ENCODE measurements at places on chromosomes 1 and 21.

- DNase-seq = no peak
These were observed 4.5 kb downstream of the CRTC2 start for GRCh38 chr1:153953859-153954365.

DNA sequence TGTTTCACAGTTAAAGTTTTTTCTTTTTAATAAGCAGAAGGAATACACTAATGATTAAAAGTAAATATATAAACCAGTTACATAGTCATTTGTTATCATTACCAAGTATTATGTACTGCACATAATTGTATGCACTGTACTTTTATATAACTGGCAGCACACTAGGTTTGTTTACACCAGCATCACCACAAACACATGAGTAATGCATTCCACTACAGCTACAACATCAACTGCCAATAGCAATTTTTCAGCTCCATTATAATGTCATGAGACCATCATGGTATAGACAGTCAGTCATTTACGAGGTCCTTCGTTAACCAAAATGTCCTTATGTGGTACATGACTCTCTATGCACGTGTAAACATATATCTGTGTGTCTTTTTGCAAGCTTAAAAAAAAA lies 35.2 kb downstream of the SCYL3 start:
- DNase-seq = no peak

DNA sequence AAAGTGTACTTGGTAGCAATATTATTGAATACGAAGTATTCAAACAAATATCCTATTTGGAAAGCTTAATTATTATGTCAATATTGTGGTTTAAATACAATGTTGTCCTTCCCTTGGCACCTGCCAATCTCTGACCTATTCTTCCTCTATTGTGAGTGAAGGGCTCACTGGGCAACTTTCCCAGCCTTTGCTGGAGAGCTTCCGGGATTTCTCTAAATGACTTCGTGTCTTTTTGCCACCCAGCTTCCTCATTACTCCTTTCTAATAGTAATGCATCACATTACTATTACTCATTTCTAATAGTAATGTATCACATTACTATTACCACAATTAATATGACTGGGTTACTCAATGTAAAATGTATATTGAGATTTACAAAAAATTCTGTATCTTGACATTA lies 880.6 kb downstream of the BRINP3 start:
- DNase-seq = no peak

DNA sequence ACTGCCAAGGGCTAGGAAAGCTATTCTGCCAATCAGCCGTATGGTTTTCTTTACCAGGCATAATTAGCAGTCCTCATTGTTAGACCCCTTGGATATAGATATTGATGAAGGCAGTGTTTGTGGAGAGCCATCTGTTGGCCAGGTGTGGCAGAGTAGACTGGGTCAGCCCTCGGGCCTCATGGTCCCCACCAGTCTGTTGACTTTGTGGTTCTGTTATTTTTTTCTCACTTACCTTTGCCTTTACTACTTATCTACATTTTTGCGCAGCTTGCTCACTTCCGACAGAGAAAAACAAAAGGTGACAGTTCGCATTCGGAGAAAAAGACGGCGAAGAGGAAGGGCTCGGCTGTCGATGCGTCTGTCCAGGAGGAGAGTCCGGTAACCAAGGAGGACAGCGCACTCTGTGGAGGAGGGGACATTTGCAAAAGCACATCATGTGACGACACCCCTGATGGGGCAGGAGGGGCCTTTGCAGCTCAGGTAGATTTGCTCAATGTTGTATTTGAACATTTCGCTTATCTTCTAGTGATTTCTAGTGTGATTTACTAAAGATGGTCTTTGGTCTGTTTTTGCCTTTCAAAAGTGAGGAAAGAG lies 2.3 kb downstream of the PCNT start:
- DNase-seq = no peak

DNA sequence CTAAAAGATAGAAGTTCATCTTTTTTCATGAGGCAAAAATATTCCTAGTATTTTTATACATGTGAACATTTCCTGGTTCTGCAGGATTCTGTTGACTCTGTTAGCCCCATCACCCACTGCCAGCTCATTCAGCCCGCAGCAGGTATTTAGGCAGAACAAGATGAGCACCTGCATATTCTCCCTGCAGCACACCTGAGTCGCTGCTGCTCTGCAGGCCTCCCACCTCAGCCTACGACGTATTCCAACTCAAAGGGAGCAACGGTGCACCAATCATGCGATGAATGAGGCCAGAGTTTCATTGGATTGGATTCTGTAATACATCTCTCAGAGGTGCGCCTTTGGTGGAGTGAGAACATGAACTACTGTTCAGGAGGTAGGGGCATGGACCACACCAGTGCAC lies 87.6 kb downstream of the CNIH3 start:
- no peak for DNase-seq

DNA sequence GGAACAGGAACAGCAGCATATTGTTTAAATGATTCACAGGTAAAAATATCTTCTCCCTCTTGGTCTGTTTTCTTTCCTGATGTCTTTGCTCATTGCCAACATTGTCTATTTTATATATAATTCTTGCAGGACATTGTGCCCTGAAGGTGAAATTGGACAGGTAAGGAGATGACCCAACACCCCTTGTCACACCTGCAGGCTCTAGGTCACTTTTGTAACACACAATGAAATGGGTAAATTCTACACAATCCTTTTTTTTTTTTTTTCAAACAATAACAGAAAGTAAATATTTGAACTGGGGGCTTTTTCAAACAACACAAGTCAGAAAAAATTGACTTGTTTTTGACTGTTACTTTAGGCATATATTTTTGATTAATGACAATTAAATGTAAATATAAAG lies 62.9 kb upstream of the ERG start:
- DNase-seq = no peak

GRCh38 chr1:32706491-32706890 lies 3.9 kb upstream of the SYNC start:
- DNase-seq = no peak

DNA sequence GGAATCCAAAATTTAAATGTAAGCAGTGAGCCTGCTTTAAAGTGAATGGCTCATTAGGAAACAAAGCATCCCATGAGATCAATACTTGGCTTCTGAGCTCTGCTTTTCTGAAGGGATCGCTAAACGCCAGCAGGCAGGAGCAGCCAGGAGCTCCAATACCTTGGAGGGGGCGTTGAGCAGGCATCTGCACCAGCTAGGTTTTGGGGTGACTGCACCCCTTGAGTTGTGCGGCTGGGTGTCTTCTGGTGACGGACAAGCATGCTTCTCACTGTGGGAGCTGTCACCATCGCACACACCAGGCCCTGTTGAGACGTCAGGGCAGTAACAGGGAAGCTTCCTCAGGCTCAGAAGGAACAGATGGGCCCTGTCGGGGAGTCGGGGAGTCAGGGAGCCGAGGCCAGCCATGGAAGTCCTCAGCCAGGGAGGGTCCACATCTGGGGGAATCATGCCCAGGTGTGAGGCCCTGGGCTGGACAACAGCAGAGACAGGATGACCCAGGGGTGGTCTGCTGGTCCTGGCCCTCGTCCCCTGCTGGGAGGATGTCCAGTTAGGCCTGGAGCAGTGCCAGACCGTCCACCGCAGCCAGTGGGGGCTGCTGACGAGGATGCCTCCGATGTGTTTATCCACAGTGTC lies 57.9 kb upstream of the ADARB1 start:
- DNase-seq = no peak

GRCh38 chr21:27646691-27647090 lies 679.8 kb upstream of the ADAMTS5 start:
- DNase-seq = no peak

- DNase-seq = no peak
These were observed 31.7 kb downstream of the LAMB3 start for GRCh38 chr1:209620487-209620884.

- DNase-seq = no peak
These were observed 28.2 kb upstream of the ANKRD13C start for GRCh38 chr1:70382682-70383081.

DNA sequence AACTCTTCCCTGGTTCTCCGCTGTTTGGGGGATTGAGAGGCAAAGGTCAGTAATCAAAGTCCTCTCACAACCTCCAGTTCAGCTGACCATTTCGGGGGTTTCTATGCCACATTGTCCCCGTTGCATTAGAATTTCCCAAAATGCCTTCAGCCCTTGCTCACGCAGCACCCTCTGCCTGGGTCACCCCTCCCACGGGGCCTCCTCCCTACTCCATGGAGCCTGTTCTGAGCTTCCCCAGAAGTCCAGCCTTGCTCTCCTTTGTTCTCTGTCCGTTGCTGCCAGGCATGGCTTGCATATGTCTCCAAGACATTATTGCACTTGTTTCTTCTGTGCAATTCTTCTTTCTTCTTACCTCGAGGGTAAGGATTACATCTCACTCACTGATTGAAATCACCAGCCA lies 16.5 kb downstream of the DMRTB1 start:
- DNase-seq = no peak

- DNase-seq = no peak
These were observed 54.9 kb upstream of the RGS7 start for GRCh38 chr1:241411776-241412338.

DNA sequence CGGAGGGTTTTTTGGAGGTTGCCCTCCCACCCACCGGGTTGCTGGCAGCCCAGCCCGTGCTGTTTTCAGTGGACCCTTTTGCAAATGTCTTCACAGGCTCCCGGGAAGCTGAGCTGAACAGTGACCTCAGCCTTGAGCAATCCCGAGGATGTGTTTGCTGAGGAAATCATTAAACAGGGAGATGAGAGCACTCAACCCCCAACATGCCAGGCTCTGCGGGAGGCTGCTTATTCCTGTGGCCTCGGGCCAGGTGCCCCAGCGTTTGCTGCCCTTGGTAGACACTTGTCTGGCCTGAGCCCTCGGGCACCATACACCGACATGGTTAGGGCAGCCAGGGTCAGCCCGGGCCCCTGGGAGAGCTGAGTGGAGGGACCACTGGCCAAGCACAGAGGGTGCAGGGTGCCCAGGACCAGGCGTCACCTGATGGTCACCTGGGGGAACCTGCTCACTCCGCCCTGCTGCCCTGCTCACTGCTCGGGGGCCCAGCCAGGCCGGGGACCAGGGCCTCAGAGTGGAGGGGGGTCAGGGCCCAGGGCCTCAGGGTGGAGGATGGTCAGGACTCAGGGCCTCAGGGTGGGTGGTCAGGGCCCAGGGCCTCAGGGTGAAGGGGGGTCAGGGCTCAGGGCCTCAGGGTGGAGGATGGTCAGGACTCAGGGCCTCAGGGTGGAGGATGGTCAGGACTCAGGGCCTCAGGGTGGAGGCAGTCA lies 42.5 kb upstream of the POFUT2 start:
- DNase-seq = no peak

DNA sequence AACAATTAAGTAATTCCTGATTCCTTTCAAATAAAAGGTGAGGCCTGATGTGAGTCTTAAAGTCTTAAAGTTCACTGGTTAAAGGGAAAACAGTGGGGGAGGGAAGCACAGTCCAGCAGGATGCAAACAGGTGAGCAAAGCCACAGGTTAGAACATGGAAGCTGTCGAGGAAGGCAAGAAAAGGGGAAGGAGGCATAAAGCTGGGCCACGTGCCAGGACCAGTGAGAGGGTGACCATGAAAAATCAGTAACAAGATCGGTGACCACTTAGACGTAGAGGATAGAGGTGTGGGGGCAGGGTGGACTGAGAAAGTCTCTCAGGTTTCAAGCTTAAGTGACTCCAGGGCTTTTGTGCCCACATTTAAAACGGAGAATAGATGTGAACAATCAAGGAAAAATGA lies 231.3 kb downstream of the SETD4 start:
- DNase-seq = no peak

- no peak for DNase-seq
These were observed at the start of gene G0S2 for GRCh38 chr1:209674957-209675564. G0S2 (plus strand) TSS chr1:209675412; CDS start chr1:209675685, 273 bp downstream.

Measured in stimulated activated CD8-positive, alpha-beta memory T cell treated with anti-CD3 and anti-CD28 coated beads, Interleukin-4, amount 100 ng/mL, for 1 hour (primary cell).